Activated CD4-positive, alpha-beta T cell treated with anti-CD3 and anti-CD28 coated beads, Interleukin-2, amount 50 U/mL, for 4 hours (primary cell): ENCODE measurements at places on chromosomes 4 and X.

GRCh38 chr4:12118651-12119213, 690.0 kb upstream of the HS3ST1 start:
- no peak for DNase-seq

DNA sequence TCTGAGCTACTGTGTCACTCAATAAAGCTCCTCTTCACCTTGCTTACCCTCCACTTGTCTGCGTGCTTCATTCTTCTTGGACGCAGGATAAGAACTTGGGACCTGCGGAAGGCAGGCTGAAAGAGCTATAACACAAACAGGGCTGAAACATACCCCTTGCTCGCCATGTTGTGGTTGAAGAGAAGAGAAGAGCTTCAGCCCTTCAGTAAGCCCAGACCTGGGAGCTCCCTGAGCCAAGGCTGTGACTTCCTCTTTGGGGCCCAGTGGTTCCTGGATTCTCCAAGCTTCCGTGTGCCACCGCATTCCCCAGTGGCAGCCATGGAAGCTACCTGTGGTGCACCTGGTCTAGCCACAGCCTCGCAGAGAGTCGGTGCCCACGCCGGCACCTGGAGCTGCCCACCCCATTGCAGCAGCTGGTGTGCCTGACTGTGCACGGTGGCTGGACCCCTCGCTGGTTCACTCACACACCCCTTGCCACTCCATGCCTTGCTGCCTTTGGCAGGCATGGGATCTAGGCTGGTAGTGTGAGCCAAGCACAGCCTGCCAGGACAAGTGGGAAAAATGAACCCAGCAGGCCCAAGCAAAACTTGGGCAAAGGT, 160.6 kb downstream of the EVC2 start:
- no peak for DNase-seq

DNA sequence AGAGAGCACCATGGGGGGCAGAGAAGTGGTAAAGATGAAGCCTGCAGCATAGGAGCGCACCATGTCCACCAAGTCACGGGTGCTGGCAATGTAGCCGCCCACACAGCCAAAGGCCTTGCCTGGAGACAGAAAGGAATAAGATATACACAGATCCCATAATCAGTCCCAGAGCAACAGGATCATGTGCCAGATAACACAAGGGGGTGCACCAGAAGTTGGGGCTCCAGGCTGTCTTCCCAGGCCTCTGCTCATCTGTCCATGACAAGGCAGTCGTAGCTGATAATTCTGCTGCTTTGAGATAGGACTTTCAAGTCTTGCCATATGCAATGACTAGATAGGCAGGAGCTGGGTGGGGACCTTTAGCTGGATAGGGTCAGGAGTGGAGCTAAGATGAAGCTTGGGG, 14.7 kb downstream of the APEX2 start:
- DNase-seq = no peak

- DNase-seq = no peak
Observed at GRCh38 chr4:10736266-10736665, 51.7 kb upstream of the CLNK start.

DNA sequence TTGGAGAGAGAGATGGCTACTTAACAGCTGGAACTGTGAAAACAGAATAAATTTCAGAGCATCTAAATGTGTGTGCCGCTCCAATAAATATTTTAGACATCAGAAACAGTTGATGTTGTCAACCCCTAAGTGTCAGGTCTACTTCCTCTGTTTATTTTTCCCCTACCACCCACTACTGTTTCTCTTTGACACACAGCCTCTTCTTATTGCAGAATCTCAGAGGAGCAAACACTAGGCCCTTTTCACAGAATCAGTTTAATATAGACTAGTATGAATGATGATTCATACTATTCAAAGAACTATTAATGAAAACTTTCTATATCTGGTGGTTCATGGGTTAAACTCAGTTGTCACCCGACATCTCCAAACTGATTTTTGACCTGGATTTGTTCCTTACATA, 33.9 kb downstream of the NAA11 start:
- DNase-seq = no peak

GRCh38 chrX:32749070-32749469, 462.3 kb downstream of the DMD start:
- DNase-seq = no peak

DNA sequence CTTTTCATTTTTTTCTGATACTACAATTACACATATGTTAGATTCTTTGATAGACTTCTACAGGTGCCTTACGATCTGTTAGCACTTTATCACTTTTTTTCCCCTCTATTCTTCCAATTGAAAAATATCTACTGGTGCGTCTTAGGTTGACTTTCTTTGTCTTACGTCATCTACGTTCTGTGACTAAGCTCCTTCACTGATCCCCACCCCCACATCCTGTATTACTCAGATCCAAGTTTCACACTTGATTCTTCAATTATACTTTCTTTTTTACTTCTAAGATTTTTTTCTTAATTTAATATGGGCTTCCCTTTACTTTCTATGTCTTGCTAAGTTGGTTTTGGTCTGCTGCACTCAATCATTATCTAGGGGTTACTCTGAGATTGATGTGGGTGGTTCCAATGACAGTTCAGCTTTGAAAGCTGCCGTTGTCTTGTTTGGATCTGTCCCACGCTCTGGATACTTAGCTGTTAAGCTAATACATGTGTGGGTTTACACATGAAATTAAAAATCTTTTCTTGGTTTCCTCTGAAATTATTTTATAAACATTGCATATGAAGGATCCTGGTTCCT, 1321.1 kb downstream of the RAPGEF2 start:
- no peak for DNase-seq

GRCh38 chr4:1309261-1310010, 19.7 kb downstream of the MAEA start:
- DNase-seq = no peak

DNA sequence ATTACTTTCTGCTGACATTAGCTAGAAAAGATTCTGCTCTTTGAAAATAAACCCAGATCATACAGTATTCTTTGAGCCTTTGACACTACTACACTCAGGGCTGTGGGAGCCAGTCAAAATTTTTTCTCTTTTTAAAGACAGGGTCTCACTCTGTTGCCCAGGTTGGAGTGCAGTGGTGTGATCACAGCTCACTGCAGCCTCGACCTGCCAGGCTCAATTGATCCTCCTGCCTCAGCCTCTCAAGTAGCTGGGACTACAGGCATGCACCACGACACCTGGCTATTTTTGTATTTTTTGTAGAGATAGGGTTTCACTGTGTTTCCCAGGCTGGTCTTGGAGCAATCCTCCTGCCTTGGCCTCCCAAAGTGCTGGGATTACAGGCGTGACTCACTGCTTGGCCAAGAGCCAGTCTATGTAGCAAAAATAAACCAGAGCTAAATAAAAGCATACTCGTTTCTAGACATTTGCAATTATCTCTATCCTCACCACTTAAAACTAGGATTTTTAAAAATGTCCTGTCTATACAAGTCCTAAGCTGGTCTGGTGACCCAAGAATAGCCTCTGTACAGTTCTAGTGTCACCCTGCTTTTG, 43.2 kb downstream of the AKAP4 start:
- DNase-seq = no peak

- no peak for DNase-seq
Observed at GRCh38 chr4:36677874-36678273, 396.5 kb downstream of the DTHD1 start.

- no peak for DNase-seq
Observed at GRCh38 chrX:68307769-68308168, 125.5 kb downstream of the OPHN1 start.

DNA sequence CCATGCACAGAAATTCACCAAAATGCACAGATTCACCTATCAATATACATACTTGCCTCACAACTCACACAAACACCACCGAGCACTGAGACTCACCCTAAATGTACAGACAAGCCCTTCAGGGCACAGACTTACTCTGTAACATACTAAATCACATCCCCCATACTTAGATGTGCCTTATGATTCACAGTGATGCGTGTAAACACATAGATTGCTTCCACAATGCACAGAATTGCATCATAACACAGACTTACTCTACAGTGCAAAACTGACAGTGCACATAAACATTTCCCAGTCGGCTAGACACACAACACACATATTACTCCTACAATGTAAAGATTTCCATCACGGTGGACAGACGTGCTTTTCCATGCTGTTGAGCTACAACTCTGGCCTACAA, 6.2 kb downstream of the LINC00632 start:
- no peak for DNase-seq

DNA sequence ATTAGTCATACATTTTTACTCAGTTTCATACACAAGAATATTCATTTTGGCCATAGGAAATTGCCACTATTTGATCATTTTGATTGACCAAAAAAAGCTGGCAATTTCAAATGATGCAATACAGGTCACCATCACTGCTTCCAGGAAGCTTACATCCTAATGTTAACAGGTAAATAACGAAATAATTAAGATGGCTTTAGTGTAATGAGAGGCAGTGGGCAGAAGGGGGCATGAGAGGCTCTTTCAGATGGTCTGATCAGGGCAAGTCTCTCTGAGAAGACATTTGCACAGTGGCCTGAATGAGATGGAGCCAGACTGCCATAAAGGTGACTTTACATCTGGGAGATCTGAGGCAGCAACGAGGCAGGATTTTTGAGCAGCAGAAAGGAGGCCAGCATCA, 170.7 kb downstream of the SLIT2 start:
- DNase-seq = peak; percentile 2

DNA sequence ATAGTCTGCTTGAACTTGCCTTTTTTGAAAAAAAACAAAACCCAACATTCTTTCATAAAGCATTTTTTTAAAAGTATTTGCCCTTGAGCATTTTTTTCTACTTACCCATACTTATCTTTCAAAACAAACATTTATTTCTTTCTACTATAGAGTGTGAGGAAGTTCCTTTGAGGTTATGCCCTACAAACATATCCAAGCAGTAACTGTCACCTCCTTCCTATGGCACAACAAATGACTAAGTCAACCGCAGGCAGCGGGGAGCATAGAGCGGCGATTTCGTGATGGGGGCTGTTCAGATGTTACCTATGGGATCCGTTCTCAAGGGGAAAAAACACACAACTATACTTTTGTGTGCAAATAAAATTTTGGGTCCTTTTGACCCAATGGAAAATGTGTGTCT, 19.4 kb downstream of the SPRY1 start:
- DNase-seq = peak; percentile 43

DNA sequence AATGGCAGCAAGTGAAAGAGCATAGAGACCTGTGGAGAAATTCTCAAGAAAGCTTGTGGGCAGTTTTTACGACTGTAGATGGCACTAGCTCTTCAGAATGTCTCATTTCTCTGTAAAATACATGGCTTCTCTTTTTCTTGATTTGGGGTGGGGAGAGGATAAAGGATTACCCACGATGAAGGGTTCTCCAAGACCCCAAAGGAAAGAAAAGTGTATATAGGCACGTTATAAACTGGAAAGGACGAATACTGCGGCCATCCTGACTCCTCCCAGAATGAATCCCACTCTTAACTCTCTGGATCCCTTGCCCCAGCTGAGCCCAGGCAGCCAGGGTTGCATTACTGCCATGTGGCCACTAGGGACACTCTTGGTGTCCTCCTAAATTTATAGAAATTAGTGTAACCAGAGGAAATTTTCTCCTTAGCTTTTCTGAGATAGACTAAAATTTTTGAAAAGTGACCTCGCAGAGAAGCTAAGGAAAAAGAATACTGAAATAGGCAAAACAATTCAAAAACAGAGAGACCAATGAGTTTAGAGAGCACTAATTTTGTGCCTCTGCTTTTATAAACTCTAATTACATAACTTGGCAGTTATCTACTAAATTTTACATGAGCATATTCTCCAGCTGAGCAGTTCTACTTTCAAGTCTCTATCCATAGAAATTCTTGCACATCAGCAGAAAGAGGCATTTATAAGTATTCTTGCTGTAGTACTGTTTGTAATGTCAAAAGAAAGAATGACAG, 37.8 kb upstream of the PCDH19 start:
- DNase-seq = no peak

GRCh38 chrX:63718010-63718694, 66.9 kb downstream of the ARHGEF9 start:
- no peak for DNase-seq

GRCh38 chrX:19670854-19671620, 155.7 kb upstream of the MAP3K15 start:
- DNase-seq = no peak

DNA sequence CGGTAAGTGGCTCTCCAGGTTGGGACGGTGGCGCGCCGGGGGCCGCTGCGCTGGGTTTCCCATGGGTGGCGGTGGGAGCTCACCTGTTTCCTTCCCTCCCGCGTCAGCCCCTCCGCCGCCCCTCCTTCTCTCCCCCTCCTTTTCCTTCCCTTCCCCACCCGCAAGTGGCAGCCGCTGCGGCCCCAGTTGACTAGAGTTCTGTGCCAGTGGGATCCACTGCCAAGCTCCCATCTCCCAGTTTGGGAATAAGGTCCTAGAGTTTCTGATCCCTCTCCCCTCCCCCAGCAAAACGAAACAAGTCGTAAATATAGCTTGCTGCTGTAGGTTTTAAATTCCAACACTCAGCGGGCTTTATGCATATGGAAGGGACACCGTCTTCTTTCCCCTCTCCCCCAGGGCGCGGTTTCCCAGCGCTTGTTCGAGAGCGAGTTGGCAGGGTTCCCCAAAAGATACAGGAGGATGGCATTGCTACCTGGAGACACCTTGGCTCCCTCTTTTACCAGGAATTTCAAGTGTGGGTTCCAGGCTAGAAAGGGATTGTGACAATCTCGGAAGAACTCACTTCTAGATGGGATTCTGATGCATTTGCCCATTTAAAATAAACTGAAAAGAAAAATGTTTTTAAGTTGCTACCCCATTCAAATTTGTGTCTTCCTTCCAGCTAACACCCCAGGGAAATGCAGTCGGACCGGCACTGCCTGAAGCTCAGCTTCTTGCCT, 1.2 kb downstream of the TLL1 start:
- DNase-seq = no peak

DNA sequence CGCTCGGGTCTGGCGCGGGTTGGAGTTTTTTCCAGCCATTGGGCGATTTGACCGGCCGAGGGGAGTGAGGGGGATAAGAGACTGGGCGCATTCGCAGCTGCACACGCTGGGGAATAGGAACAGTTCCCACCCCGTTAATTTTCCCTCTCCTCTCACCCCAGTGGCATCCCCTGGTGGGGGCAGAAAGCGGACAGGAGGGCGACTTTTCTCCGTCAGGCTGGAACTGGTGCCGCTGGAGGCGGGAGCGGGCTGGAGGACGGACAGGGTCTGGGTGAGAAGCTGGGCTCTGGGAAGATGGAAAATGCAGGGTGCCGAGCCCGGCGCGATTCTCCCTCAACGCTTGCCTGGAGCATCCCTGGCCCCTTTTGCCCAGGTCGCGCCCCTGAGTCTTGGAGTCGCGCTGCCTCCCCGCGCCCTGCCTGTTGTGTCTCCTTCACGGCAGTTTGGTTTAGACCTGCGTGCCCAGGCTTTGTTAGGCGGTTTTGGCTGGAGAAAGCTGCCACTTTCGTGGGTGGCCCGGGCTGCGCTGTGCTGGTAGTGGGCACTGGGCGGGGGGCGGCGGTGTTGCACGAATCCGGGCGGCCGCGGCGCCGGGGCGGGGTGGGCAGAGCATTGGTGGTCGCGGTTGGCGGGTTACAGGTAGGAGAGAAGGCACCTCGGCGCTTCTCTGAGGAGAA, 2.0 kb downstream of the ADGRL3 start:
- no peak for DNase-seq

DNA sequence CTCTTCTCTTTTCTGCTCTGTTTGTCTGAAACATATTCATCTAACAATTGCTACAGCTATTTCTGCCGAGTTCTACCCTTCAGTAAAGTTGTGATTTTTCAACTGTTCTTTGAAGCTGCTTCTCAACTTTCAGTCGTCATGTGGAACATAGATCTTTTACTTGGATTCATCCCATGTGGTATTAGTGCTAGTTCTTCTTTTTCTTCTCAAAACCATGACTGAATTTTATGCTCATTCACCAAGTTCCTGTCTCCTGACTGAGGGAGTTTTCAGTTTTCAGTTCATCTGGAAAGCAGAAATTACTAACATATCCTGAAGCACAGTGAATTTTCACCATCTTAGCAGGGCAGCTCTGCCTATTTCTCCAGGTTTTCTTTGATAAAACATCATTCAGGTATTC, 12.1 kb downstream of the ACSL4 start:
- DNase-seq = no peak
